Sciatic nerve (tissue), 2 donors: ENCODE measurements at places on chromosomes 12 and 14.

DNA sequence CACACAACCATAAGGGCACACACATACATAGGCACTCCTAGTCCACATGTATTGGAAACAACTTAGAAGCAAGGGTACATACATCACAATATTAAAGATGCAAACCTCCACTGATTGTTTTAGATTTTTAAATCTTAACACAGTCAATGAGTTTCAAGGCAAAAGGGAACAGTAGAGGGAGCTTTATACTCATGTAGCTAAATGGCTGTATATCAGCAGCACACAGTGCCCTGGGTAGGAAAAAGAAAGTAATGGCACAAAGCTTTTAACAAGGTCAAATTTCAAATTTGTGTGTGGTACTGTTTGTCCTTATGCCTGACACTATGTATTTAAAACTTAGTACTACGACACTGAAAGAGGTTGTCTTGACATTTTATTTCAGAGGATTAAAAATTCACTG lies 262.0 kb downstream of the MED13L start:
- no peak for DNase-seq

DNA sequence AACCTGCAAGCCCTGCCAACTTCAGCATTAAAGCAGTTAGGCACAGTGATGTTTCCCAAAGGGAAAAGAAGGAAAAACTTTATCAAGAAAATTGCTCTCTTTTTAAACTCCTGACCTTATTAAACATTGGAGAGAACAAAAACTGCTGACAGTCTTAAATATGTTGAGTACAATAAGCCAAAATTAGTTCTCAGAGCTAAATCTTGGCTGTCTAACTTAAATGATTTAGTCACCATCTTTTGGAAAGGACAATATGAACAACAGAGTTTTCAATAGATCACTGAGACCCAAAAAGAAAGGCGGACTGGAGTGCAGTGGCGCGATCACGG lies 70.8 kb downstream of the DUSP6 start:
- DNase-seq: no peak

- no peak for DNase-seq
Measured at GRCh38 chr12:15851919-15852318, 30.3 kb upstream of the STRAP start.

- no peak for DNase-seq
Measured at GRCh38 chr14:76613616-76614015, 147.7 kb upstream of the VASH1 start.

- DNase-seq: no peak
Measured at GRCh38 chr12:98635657-98636323, 8.8 kb downstream of the IKBIP start.

DNA sequence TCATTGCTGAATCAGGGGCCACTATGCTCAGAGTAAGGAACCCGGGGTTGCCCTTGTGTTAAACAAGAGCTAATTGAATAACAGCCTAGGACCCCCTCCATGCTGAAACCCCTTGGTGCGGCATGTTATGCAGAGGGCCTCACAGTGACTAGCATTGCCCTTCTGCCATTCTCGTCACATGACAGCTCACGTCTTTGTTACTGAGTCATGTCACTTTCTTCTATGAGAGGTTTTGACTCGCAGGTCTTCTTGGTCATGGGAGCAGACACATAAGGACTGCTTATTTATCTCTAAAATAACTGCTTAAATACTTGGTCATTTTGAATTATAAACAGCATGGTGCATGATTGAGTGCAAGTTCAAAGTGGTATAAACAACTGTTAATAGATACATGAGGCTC lies 24.9 kb downstream of the TCTN1 start:
- DNase-seq: no peak
